ENCODE measurements at places on chromosomes 5 and 9. TPM values are rescaled to one million over a fixed set of nuclear protein-coding genes. Genes with fewer than 3 reads are reported as not detected.

The NUP155 gene
- total RNA-seq = 63.9 TPM

The DDX41 gene
- total RNA-seq = 89.5 TPM

The CTXN3 gene
- not detected for total RNA-seq

The CDC20B gene
- 0.22 TPM for total RNA-seq

The ITGA1 gene
- total RNA-seq = 9.5 TPM

The PDCD1LG2 gene
- 10.1 TPM for total RNA-seq

The TMOD1 gene
- total RNA-seq = 0.87 TPM

The SLC45A2 gene
- under 0.01 TPM for total RNA-seq

The TTC23L gene
- under 0.01 TPM for total RNA-seq

The LCN2 gene
- total RNA-seq = not detected

The GOLM1 gene
- 123 TPM for total RNA-seq

The KCNT1 gene
- not detected for total RNA-seq

The PCDHB3 gene
- 0.77 TPM for total RNA-seq

The ARL14EPL gene
- 0.89 TPM for total RNA-seq

The SPTLC1 gene
- 97.1 TPM for total RNA-seq

The F2R gene
- total RNA-seq = 56.9 TPM

The BSPRY gene
- total RNA-seq = not detected

The MPDZ gene
- 50.7 TPM for total RNA-seq

The CDH9 gene
- total RNA-seq = not detected

The SPAAR gene
- not detected for total RNA-seq

The LEAP2 gene
- total RNA-seq = 0.11 TPM

The MEF2C gene
- total RNA-seq = 10.9 TPM

The RALGPS1 gene
- total RNA-seq = 5.0 TPM

The MEGF10 gene
- 0.22 TPM for total RNA-seq

The APBA1 gene
- 9.2 TPM for total RNA-seq

The GRIA1 gene
- total RNA-seq = 0.44 TPM

The GABRB2 gene
- total RNA-seq = under 0.01 TPM

The ZFP37 gene
- total RNA-seq = 3.1 TPM

The OR2V2 gene
- total RNA-seq = under 0.01 TPM

The ELAVL2 gene
- total RNA-seq = under 0.01 TPM

The INSL6 gene
- total RNA-seq = not detected

The PRR16 gene
- 5.9 TPM for total RNA-seq

The ARHGEF37 gene
- total RNA-seq = 1.5 TPM

The RNF183 gene
- 0.37 TPM for total RNA-seq

The CAMK2A gene
- 1.8 TPM for total RNA-seq

The TAF11L10 gene
- total RNA-seq = not detected

The KCNIP1 gene
- total RNA-seq = not detected

The FAM78A gene
- total RNA-seq = 0.37 TPM

The PRRX2 gene
- total RNA-seq = 2.0 TPM

The CATSPER3 gene
- 0.12 TPM for total RNA-seq

The SLC6A3 gene
- not detected for total RNA-seq

The SNCAIP gene
- 69.9 TPM for total RNA-seq

The SFXN1 gene
- total RNA-seq = 133 TPM

The MYORG gene
- total RNA-seq = 1.2 TPM

The RGMB gene
- total RNA-seq = 71.2 TPM

The PAEP gene
- total RNA-seq = not detected

All from uterine smooth muscle cell (primary cell).